ENCODE measurements at places on chromosomes 1 and 21.

DNA sequence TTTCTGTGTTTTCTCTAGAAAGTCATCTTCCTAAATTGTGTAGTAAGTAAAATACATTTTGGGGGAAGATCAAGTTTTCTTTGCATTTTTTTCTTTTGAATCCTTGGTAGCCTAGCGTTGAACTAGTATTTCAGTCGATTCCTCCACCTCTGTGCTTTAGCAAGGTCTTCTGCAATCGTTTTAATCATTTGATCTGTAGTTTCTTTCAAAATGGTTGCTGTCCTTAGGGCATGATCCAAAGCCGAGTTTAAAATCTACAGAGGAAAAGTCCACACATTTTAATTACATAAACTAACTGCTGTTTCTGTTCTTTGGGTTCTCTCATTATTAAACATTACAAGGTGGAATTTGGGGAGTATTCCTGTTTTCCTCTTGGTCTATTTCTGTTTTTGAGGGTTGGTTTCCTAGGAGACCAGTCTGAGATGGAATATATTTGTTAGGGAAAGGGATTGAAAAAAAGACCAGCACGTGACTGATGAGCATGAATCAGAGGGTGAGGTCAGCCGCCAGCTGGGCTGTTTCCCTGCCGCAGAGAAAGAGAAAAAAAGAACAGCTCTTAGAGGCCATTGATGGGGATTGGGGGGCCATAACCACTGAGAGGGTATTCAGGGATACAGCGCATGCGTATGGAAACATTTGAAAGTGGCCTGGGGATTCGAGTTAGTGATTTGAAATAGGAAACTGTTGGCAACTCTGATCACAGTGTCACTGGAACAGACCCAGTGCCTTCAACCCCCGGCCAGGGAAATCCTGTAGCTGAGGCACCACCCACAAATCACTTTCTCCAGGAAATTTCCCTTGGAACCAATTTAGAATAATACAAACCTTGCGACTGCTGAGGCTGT is 40.6 kb downstream of the AKNAD1 start:
- DNase-seq: peak; percentile 92

DNA sequence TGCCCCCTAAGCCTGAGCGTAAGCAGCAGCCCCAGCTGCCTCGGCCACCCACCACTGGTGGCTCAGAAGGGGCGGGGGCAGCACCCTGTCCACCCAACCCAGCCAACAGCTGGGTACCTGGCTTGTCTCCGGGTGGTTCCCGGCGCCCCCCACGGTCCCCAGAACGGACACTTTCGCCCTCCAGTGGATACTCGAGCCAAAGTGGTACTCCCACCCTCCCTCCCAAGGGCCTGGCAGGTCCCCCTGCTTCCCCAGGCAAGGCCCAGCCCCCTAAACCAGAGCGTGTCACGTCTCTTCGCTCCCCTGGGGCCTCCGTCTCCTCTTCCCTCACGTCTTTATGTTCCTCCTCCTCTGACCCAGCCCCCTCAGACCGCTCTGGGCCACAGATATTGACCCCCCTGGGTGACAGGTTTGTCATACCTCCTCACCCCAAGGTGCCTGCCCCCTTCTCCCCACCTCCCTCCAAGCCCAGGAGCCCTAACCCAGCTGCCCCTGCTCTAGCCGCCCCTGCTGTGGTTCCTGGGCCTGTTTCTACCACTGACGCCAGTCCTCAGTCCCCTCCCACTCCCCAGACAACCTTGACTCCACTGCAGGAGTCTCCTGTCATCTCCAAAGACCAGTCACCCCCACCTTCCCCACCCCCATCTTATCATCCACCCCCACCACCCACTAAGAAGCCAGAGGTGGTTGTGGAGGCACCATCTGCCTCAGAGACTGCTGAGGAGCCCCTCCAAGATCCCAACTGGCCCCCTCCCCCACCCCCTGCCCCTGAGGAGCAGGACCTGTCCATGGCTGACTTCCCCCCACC is 46.2 kb downstream of the YARS1 start:
- no peak for DNase-seq

- DNase-seq: no peak
These were observed 44.3 kb upstream of the EPS8L3 start for GRCh38 chr1:109807822-109808680.

DNA sequence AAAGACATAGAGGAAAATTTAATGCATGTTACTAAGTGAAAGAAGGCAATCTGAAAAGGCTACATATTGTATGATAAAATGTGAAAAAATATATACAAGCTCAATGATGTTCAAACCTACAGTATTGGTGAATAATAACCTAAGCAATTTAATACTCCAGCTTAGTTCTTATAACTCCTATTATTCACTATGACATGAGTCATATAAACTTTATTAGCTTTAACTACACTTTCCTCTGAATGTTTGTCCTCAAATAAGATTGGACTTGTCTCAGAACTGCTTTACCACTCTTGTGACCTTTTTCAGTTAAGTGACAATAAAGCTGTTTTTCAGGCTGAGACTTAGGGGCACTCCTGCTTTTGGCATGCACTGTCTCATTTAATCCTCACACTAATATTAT is 50.9 kb downstream of the CNST start:
- no peak for DNase-seq

- no peak for DNase-seq
These were observed 65.2 kb upstream of the FAM163A start for GRCh38 chr1:179677882-179678281.

DNA sequence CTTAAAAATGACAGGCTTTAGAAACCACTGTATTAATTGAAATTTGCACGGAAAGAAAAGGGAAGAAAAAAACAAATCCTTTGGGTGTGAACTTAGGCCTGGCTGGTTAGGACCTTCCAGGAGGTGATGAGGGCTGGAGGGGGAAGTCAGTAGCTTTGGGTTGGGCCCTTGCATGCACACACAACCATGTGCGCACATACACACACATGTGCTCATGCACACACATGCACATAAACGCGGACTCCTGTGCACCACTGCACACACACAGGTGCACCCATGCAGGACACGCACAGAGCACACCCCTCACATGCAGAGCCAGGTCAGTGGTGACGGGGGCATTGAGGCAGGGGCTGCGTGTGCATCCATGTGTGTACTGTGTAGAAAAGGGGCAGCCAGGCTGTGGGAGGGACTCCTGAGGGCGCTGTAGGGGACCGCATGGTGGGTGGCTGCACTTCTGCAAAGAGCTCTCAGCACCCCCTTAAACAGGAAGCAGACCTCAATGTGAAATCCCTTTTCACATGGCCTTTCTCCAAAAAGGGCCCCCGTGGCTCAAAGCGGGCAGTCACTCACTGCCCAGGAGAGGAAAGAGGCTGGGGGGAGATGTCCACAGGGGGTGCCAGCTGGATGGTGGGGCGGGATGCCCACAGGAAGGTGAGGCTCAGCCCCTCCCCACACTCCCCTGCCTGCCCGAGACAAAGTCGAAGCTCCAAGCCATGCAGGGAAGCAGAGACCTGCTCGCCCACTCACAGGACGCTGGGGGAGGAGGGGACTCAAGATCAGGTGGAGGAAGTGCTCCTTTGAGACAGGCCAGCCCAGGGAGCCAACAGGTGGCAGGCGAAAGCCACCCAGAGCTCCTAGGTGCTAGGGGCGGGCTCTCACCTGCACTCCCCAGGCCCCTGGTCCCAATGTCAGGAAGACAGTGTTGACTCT is 95.2 kb downstream of the ITPKB start:
- no peak for DNase-seq

DNA sequence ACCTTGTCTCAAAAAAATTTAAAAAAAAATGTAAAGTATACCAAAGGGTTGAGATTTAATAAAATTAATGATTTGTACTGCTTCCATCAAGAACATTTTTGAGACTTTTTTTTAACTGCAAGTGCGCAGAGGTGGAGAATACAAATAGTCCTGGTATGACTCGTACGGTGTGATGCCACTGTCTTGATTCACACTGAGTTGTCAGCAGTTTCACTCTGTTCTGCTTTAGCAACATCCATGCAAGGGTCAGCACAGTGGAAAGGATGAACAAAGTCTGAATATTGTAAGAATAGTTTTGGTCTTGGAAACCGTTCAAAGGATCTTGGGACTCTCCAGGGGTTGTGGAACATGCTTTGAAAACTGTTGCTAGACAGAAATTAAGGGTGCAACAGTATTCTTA is 40.2 kb downstream of the EXO1 start:
- DNase-seq: no peak

GRCh38 chr1:43935711-43936427 is 2.3 kb downstream of the ARTN start:
- DNase-seq: no peak

DNA sequence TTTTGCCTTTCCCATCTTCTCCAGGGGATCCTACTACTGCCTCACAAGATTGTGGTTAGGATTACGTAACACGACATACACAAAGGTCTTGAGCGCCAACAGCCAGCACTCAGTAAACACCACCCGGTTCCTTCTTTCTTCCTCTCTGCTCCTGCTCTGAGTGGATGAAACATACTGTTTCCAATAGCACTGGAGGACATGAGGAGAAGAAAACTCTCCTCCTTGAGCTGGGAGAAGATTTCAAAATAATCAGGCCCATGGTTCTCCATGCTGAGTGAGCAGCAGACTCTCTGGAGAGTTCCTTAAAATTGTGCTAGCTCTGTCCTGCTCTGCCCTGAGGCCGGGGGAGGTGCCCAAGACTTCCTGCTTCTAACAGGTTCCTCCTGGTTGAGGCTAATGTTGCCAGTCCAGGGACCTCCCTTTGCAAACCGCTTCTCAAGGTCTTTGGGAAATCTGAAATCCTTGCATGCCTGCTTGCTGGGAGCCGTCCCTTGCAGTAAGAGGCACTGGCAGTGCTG is 29.4 kb upstream of the MX1 start:
- peak; percentile 61 for DNase-seq

GRCh38 chr1:34275150-34275549 is 98.4 kb downstream of the C1orf94 start:
- DNase-seq: no peak

GRCh38 chr1:204320382-204320804 is 39.3 kb downstream of the PLEKHA6 start:
- DNase-seq: no peak

- DNase-seq: no peak
These were observed 452 bp upstream of the EXOSC10 start for GRCh38 chr1:11100149-11100493.

GRCh38 chr21:38286739-38287471 is 30.1 kb downstream of the KCNJ15 start:
- DNase-seq: no peak

- DNase-seq: no peak
These were observed 658.1 kb upstream of the PRMT6 start for GRCh38 chr1:106398391-106398790.
